NCI-H1436 (cell line): ENCODE measurements at places on chromosomes 2 and 18.

DNA sequence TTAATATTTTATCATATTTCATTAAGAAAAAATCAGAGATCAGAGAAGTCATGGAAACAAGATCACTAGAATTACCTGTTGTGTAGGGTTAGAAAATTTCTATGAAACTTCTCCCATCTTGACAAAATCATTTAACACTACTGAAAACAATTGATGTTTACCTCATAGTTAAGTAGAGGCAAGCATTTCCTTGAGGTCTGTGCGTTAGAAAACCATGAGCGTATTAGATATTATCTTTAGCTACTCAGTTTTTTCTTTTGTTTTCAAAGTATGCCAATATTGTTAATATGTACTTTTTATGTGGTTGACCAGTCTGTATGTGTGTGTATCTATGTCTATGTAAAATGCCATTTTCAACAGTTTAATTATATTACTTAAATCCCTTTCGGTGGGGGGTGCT is 335.7 kb downstream of the PARD3B start:
- no peak for DNase-seq

DNA sequence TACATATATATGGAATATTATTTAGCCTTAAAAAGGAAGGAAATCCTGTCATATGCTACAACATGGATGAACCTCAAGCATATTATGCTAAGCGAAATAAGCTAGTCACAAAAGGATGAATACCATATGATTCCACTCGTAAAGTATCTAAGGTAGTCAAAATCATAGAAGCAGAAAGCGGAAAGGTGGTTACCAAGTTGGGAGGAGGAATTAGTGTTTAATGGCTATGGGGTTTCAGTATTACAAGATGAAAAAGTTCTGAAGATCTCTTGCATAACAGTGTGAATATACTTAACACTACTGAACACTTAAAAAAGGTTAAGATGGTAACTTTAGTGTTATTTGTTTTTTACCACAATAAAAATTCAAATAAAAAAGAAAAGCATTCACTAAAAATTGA is 99.0 kb downstream of the MGAT5 start:
- no peak for DNase-seq

- DNase-seq, result no peak
These were observed 13.5 kb upstream of the STK17B start for GRCh38 chr2:196184921-196185320.

GRCh38 chr2:160614391-160614790 is 120.8 kb upstream of the RBMS1 start:
- DNase-seq, result no peak

DNA sequence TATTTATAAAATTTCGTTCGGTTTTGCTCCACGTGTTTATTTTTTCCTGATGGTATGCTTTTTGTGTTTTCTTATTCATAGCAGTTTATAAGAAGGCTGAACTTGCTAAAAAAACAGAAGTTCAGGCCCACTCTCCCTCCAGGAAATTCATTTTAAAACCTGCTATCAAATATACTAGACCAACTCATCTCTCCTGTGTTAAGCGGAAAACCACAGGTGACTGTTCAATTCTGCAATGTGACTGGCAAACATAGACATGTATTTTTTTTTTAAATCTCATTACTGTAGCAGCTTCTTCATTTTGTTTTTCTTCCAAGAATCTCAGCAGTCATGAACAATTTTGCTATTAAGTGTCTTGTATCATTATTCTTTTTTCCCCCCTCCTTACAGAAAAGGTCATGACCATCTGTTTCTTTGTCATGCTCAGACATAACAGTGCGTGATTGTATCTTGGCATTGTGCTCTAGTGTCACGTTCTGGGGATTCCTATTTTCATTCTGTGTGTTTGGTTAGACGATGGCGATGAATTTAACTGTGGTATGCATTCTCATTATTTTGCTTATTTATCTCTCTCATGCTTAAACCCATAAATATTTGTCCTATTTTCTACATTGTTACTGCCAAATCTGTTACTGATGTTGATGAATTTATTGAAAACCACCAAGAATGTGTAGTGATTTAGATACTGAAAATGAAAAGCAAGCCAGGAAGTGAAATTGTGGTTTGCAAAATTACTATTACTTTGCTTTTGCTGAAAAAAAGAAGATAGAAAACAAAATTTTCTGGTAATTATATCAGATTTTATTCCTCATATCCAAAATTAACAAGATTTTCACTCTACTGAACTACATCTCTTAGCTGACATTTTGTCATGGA is 74.6 kb upstream of the UNC80 start:
- no peak for DNase-seq

DNA sequence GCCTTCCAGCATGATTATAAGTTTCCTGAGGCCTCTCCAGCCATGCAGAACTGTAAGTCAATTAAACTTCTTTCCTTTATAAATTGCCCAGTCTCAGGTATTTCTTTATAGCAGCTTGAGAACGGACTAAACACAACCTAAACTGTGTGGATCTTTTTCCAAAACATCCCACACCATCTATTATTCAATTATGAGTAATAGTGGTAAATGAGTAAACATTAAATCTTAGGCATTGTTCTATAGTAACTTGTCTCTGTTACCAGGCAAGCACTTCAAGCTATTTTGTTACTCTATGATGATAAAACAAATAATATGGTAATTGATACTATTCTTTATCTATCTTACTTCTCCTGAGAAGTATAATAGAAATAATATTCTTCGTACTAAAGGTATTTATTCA is 536.9 kb upstream of the CHAC2 start:
- no peak for DNase-seq

GRCh38 chr2:30339071-30339470 is 107.7 kb downstream of the LBH start:
- no peak for DNase-seq

GRCh38 chr2:174673876-174674275 is 76.3 kb upstream of the WIPF1 start:
- DNase-seq, result no peak

DNA sequence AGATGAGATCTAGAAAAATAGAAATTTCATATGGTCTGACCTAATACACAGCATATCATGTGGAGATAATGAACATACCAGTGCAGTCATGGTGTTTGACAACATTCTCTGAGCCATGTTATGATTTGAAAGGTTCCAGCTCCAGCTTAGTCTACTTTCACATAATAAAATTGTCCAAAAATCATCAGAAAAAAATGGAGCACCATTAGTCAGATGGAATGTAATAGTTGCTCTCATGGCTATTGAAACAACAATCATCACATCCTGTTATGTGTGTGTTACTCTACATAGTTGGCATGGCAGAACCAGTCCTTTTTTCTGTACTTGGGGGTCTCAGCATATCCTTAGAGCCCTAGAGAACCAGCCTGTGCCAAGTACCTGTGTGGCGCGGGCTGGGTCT is 678.9 kb upstream of the FANCL start:
- no peak for DNase-seq

DNA sequence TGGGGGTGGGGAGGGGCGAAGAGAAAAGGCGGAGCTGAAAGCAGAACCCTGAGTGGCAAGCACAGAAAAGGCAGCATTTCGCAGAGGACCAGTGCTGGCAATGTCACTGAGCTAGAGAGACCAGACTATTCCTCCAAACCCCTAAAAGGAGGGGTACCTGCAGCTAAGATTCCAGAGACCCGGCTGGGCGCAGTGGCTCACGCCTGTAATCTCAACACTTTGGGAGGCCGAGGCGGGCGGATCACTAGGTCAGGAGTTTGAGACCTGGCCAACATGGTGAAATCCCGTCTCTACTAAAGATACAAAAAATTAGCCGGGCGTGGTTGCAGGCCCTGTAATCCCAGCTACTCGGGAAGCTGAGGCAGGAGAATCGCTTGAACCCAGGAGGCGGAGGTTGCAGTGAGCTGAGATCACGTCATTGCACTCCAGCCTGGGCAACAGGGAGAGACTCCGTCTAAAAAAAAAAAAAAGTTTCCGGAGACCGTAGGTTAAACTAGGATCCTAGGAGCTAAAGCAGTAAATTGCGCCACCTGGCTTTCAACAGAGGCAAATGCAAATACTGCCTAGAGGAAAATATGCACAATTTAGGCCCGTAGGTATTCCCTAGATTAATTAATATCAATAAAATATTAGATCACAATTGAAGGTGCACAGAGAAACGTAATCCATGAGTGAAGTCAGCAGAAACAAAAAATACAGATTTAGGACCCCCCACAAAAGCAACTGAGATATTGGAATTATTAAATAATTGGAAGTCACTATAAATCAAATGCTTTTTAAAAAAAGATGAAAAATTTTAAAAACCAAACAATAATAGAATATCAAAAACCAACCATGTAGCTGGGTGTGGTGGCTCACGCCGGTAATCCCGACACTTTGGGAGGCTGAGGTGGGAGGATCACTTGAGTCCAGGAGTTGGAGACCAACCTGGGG is 4.9 kb downstream of the UCN start:
- DNase-seq, result peak; percentile 73

- DNase-seq, result no peak
These were observed 102.2 kb upstream of the FZD5 start for GRCh38 chr2:207871911-207872310.

GRCh38 chr2:146385031-146385430 is 1459.8 kb upstream of the ACVR2A start:
- no peak for DNase-seq

GRCh38 chr2:26607698-26608097 is 33.5 kb downstream of the CIB4 start:
- no peak for DNase-seq

GRCh38 chr18:55997151-55997561 is 409.2 kb upstream of the TCF4 start:
- no peak for DNase-seq

GRCh38 chr2:100262046-100262445 is 60.3 kb downstream of the LONRF2 start:
- no peak for DNase-seq

- no peak for DNase-seq
These were observed 593.1 kb downstream of the CBLN2 start for GRCh38 chr18:71951001-71951400.

- no peak for DNase-seq
These were observed 10.1 kb downstream of the LMAN2L start for GRCh38 chr2:96729748-96730147.

DNA sequence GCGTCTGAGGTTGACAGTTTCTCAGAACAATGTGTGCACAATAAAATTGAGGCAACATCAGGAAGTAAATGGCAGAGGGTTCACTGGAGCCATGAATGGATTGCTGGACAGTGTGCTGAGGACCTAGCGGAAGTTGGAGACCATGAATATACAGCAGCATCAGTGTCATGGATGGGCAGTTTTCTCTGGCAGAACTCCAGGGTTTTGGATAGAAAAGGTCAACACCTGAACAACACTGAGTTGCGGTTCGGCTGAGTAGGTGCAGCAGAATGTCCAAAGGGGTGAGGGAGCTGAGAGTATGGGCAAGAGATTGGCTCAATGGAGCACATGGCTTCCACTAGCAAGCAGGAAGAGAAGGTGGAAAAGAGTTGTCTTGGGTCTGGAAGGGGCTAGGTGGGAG is 73.7 kb downstream of the DNER start:
- DNase-seq, result no peak

- DNase-seq, result no peak
These were observed 979.5 kb upstream of the FAM98A start for GRCh38 chr2:34578641-34579040.

DNA sequence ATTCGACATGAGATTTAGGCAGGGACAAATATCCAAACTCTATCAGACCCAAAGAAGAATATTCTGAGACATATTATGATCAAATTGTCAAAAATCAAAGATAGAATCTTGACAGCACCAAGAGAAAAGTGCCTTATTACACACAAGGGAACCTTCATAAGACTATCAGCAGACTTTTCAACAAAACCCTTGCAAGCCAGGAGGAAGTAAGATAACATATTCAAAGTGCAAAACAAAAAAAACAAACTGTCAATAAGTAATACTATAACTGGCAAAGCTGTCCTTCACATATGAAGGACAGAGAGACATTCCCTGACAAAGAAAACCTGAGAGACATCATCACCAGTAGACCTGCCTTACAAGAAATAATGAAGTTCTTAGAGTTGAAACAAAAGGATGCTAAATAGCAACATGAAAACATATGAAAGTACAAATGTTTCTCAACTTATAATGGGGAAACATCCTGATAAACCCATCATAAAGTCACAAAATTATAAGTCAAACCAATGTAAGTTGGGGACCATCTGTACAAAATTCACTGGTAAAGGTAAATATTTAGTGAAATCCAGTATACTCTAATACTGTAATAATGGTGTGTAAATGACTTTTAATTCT is 76.6 kb downstream of the FAM171B start:
- DNase-seq, result no peak

GRCh38 chr2:84904151-84904550 is 1.3 kb upstream of the TMSB10 start:
- DNase-seq, result no peak

- no peak for DNase-seq
These were observed 15.5 kb downstream of the REG3G start for GRCh38 chr2:79041032-79041448.

DNA sequence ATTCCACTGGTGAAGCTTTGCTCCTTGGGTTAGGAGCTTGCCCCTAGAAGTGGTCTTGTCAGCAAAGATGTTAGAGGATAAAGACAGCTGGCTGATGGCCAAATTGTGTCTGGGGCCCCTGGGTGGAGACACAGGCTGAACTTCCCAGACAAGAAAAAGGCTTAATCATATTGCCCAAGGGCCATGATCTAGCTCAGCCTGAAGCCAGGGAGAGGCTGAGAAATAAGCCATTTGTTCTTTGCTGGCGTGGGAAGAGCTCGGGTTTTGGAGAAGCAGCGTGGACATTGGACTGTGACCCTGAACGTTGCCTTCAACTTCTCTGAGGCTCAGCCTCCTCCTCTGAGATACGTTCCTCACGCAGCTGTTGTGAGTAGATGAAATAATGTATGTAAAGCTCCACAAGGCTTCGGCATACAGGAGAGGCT is 153.0 kb downstream of the ZFP36L2 start:
- DNase-seq, result no peak

DNA sequence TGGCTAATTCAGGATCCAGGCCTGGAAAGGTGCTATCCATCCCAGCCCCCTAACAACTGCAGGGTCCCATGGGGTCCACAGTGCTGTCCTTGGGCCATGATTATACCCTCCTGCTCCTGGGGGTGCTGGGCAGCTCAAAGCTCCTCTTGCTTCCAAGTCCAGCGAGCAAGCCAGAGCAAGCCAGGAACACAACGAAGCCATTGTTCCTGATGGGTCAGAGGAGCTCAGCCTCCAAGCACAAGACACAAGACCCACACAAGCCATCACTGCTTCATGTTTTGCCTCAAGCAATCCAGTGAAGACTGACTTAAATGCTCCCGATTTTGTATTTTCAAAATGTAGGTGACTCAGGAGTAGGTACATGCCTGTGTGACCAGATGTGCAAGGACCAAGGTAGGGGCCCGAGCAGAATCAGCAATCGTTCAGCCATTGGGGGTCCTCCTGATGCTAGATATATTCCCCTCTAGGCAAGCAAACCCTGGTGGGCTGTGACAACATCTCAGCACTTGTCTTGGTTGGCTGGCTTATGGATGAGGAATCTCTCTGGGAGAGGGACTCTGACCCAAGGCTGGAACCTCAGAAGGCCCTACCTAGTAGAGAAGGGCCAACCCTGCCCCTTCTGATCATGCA is 90.8 kb downstream of the EPAS1 start:
- no peak for DNase-seq
